ENCODE measurements at places on chromosomes 5 and 9.

DNA sequence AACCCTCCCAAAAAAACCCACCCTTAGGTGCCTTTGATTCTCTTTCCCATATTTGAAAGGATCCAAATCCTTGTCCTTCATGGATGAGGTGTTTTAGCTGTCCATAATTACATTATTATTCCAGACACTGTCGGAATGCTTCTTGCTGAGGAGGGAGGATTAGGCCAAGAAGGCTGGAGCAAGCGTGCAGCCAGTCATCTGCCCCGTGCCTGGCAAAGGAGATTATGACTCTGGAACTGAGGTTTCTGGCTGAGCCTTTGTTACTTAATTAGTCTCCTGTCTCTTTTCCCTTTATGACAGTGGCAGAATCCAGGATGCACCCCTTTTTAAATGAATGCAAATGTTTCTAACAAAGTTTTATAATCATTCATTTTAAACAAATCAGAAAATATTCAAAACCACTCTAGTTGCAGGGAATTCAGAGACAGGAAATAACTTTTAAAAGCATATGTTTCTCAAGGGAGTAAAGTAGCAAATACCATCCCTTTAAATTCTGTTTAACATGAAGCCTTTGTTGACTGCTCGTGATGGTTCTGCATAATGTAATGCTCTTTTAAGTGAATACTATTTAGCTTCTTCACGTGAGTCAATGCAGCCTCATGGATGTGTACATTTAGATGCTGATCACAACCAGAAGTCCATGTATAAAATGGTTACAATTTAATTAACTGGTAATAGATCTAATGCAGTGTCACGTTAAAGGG is 69.8 kb downstream of the GALNT10 start:
- DNase-seq: no peak

GRCh38 chr5:172700365-172701290 is 59.6 kb downstream of the NEURL1B start:
- no peak for DNase-seq

- no peak for DNase-seq
These were observed 113.0 kb downstream of the ANXA1 start for GRCh38 chr9:73264631-73265030.

DNA sequence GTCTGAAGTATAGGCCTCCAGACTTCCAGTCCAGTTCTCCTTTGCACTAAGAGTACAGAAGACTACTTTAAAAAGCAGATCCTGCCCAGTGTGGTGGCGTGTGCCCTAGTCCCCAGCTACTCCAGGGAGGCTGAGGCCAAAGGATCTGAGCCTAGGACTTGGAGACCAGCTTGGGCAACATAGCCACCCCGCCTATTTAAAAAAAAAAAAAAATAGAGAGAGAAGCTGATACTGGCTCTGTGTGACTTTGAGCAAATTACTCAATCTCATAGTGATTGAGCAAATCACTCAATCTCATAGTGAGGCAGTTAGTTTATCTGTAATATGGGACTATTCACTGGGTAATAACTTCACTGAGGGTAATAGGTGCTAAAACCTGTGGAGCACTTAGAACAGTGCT is 43.6 kb upstream of the KDM4C start:
- DNase-seq: no peak

All from activated CD4-positive, alpha-beta T cell treated with anti-CD3 and anti-CD28 coated beads, Interleukin-2, amount 50 U/mL, for 48 hours (primary cell).